ENCODE measurements at places on chromosomes 11 and 22. TPM values are rescaled to one million over a fixed set of nuclear protein-coding genes. Genes with fewer than 3 reads are reported as not detected.

Gene KRTAP5-8
- not detected for total RNA-seq

Gene GAS2
- 0.64 TPM for total RNA-seq

Gene LUZP2
- total RNA-seq = under 0.01 TPM

Gene TMPRSS6
- not detected for total RNA-seq

Gene SLC5A1
- total RNA-seq = not detected

Gene RASD2
- not detected for total RNA-seq

Gene MAPK8IP2
- 0.43 TPM for total RNA-seq

Gene CDC42BPG
- under 0.01 TPM for total RNA-seq

Gene TNNI2
- not detected for total RNA-seq

Gene RGL4
- not detected for total RNA-seq

Gene DNAJB7
- not detected for total RNA-seq

Gene IGLL5
- total RNA-seq = not detected

Gene RASSF10
- not detected for total RNA-seq

Gene SCGB1C1
- not detected for total RNA-seq

Gene RAB36
- total RNA-seq = 6.1 TPM

Gene F2
- total RNA-seq = not detected

Gene MRGPRE
- total RNA-seq = not detected

All from fibroblast of villous mesenchyme (primary cell).